GM12892 (cell line): ENCODE measurements at places on chromosomes 2 and 18.

DNA sequence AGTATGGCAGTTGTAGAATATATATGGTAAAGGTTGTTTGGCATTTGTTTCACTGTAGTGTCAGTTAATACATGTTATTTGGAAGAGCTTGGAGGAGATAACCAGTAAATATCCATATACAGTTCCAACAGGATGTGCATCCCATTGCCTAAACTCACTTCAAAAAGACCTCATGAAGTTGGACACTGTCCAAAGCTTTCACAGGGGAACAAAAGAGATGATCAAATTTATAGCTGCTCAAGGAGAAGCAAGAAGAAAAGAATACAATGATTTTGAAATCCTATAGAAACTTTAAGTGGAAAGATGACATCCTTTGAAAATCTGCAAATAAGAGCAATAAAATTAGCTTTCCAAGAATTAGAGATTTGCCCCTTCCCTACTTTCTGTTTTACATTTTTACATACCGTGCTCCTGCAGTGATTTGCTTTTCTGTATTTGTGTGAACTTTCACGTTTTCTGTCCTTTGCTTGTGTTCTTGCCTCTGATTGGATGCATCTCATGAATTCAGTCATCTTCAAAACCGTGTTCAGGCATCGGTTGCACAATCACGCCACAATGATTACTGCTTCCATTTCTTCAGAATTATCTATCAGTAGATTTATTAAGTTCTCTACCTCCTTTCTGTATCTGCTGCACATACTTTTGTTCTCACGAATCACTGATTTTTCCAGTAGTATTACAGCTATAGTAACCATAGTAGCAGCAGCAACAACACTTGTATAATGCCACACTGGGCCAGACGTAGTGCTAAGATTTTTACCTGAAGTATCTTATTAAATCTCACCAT is 83.8 kb downstream of the PARD3B start:
- DNase-seq, result no peak

GRCh38 chr18:59267503-59268126 is 5.6 kb downstream of the RAX start:
- DNase-seq, result no peak

- DNase-seq, result no peak
Measured at GRCh38 chr2:190302052-190302451, 17.6 kb downstream of the HIBCH start.

DNA sequence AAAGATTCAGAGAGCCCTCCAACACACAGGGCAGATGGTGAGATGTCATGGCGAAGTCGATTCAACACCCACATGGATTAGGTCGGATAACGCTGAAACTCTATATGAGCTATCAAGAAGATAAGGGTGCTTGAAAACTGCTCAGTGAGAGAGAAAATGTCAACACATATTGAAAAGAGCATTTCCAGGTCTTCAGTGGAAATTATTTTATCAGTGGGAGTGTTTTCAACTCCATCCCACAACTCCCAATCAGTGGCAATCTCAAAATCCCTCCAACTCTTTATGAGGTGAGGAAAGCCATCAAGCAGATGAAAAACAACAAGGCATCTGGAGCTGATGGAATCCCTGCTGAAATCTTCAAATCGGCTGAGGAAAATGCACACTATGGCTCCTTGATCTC is 104.5 kb upstream of the KLHL14 start:
- DNase-seq, result no peak

- DNase-seq, result no peak
Measured at GRCh38 chr2:201058914-201059313, 12.6 kb downstream of the HYCC2 start.

- no peak for DNase-seq
Measured at GRCh38 chr18:7682321-7682720, 115.2 kb downstream of the PTPRM start.

DNA sequence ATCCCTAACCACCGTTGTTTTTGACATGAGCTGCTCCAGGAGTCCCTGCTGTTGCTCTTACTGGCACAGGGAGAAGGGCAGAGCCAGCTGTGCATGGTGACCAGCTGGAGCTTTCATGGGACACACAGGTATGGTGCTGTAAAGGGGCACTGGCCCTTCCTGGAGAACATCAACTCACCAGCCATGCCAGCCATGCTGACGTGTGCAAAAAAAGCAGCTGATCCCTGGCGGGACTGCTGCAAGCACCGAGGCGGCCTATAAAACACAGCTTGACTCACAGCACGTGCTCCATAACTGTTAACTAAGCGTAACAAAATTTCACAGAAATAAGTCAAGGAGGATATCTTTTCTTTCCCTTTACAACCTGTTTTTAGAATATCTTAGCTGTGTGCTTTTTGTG is 165.1 kb downstream of the TMEM163 start:
- no peak for DNase-seq

DNA sequence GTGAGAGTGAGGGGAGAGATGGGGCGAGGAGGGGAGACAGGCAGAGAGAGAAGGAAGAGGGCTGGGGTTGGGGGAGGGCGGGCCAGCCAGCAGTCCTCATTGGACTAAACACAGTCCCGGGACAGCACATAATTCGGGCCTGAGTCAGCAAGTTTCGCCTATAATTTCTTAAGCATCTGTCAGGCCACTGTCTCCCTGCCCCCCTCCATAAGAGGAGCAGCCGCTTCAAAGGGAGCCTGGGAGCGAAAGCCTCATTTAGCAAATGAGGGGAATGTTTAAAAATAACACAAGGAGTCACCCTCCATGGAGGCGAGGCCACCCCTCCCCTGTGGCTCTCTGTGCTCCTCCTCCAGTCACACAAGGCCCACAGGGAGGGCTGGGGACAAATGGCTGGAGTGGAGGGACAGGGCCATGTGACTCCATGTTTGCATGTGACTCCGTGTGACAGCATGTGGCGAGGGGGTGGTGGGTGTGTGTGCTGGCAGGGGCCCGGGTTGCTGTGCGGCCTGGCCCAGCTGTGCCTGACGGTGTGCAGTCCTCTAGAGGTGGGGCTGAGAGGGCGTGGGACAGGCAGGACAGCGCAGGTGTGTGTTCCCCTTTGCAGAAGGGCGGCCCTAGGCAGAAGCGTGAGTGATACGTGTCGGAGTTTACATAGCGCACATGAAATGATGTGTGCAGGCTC is 162.4 kb downstream of the CELF4 start:
- DNase-seq, result no peak

- no peak for DNase-seq
Measured at GRCh38 chr18:63562284-63562683, 20.1 kb downstream of the SERPINB12 start.

DNA sequence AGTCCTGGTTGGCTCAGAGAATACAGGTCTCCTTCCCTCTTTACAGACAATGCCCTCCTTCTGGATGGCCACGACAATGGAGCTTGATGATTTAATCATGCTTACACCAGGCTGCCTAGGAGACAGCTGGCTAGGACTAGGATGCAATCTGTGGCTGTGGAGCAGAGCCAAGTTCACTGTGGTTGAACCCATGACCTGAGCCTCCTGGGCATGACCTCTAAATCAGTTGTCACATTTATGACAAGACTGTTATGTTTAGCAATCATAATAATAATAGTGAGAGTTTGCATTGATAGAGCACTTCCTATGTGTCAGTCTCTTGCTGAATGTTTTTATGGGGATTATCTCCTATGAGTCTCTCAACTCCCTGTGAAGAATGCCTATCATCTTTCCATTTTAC is 244.1 kb downstream of the ICOS start:
- no peak for DNase-seq

DNA sequence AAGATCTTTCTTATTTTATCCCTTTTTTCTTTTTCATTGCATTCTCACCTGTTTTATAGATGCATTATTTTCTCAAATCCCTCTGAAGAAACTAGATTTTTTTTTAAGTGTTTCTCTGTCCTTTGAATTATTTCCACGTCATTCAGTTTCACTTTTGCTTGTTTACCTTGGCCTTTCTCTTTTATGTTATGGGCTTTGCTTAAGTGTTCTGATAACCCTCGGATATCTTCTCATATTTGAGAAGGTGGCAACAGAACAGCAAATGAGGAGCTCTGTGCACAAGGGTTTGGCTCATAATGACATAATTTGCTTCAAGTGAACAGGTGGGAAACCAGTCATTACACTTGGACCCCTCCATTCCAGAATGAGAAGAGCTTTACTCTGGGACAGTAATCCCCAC is 111.9 kb downstream of the C1D start:
- no peak for DNase-seq

- DNase-seq, result no peak
Measured at GRCh38 chr2:10473121-10473756, 25.1 kb upstream of the ODC1 start.

DNA sequence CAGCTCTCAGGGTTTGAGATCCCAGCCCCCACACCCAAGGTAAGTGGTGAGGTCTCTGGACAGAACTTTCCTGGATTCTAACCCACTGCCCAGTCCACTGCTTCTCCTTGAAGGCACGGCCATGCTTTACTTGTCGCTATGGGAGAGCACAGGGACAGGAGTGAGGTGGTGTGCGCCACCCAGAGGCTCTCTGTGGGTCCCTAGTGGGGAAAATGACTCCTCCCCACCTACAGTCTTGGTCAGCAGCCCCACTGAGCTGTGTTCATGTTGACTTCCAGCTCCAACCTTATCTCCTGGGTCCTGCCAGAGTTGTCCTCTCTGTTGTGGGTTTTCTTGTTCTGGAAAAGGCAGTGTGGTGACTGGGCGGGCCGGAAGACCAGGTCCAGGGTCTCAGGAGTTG is 11.1 kb downstream of the TET3 start:
- DNase-seq, result no peak

GRCh38 chr18:36365836-36366775 is 68.6 kb downstream of the FHOD3 start:
- no peak for DNase-seq

- no peak for DNase-seq
Measured at GRCh38 chr2:29113027-29113686, 2.1 kb upstream of the CLIP4 start.

DNA sequence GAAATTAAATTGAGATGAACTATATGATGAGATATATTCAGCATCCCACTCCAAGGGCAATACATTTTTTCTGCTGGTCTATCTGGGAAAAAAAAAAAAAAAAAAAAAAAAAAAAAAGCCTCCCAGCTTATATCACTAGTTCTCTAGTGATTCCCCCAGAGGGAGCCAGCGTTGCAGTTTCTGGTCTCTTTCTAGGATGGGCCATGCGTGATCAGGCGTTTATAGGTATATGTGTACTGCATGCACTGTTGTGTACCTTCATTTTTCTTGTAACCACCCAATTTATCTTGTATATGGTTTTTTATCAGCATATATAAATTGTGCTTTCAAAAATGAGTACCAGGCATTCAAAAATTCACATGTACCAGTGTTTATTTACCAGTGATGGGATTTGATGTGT is 35.1 kb downstream of the DCDC2C start:
- DNase-seq, result no peak

GRCh38 chr18:75214766-75215510 is 4.3 kb downstream of the TSHZ1 start:
- DNase-seq, result no peak

GRCh38 chr2:98948956-98949739 is 13.1 kb upstream of the CRACDL start:
- DNase-seq, result no peak

GRCh38 chr2:166106431-166107015 is 21.3 kb downstream of the SCN1A start:
- DNase-seq, result no peak
